ENCODE measurements at places on chromosomes 3 and 15. TPM values are rescaled to one million over a fixed set of nuclear protein-coding genes. Genes with fewer than 3 reads are reported as not detected.

- no peak for DNase-seq
Measured at GRCh38 chr3:187830181-187830580, 84.9 kb upstream of the BCL6 start.

DNA sequence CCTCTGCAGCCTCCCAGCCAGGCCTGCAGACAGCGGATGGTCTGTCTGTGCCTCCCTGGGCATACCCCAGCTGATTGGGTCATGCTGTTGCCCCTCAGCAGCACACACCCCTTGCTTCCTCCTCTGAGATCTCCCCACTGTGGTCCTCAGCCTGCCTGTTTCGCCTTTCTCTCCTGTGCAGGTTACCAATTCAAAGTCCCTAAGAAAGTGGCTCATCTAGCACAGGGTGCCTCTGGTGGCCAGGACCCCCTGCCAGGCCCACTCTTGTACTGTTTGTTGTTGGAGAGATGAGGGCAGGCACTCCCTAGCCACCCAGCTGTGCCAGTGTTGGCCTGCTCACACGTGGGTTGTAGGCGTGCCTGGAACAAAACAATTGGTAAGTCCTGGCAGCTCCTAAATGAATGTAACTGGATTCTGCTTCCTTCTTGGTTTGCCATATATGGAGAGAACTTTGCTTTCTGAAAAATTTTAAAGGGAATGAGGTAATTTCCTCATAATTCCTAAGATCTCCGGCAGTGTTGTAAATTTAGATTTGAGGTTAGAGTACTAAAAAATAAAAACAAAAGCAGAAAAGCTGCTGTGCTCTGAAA is 213.2 kb upstream of the IL12A start:
- DNase-seq, result no peak

GRCh38 chr15:32733281-32733680 is 15.5 kb downstream of the GREM1 start:
- DNase-seq, result no peak

DNA sequence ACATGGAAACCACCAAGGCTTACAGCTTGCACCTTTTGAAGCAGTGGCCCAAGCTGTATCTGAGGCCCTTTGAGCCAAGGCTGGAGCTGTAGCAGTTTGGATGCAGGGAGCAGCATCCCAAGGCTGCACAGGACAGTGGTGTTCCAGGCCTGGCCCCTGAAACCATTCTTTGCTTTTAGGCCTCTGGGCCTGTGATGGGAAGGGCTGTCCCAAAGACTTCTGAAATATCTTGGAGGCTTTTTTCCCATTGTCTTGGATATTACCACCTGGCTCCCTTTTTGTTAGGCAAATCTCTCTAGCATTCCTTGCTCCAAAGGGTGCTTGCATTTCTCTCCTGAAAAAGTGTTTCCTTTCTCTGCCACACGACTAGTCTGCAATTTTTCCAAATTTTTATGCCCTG is 302.8 kb upstream of the MDFIC2 start:
- DNase-seq, result no peak

Gene CD86
- total RNA-seq, result 0.83 TPM

GRCh38 chr15:74829486-74829885 is 3.1 kb downstream of the CPLX3 start:
- DNase-seq, result no peak

Gene PLSCR2
- total RNA-seq, result not detected

- no peak for DNase-seq
Measured at GRCh38 chr3:123444023-123444422, 4.9 kb downstream of the ADCY5 start.

- DNase-seq, result no peak
Measured at GRCh38 chr3:27392950-27393679, 23.9 kb upstream of the NEK10 start.

DNA sequence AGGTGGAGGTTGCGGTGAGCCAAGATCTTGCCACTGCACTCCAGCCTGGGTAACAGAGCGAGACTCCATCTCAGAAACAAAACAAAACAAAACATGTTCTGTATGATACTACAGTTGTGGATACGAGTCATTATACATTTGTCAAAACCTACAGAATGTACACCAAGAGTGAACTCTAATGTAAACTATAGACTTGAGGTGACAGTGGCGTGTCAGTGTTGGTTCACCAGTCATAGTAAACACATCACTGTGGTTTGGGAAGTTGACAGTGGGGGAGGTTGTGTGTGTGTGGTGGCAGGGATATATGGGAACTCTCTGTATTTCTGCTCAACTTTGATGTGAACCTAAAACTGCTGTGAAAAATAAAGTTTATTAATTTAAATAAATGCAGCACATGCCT is 33.0 kb upstream of the GNB5 start:
- DNase-seq, result no peak

Gene DNASE1L3
- total RNA-seq, result not detected

Gene MORC1
- not detected for total RNA-seq

- DNase-seq, result no peak
Measured at GRCh38 chr3:78606756-78607155, 1161.0 kb downstream of the ROBO1 start.

Gene CAMK1
- total RNA-seq, result 0.31 TPM

Gene BFSP2
- not detected for total RNA-seq

GRCh38 chr15:31732726-31733125 is 297.6 kb upstream of the CHRNA7 start:
- DNase-seq, result no peak

Gene CACNA1D
- not detected for total RNA-seq

DNA sequence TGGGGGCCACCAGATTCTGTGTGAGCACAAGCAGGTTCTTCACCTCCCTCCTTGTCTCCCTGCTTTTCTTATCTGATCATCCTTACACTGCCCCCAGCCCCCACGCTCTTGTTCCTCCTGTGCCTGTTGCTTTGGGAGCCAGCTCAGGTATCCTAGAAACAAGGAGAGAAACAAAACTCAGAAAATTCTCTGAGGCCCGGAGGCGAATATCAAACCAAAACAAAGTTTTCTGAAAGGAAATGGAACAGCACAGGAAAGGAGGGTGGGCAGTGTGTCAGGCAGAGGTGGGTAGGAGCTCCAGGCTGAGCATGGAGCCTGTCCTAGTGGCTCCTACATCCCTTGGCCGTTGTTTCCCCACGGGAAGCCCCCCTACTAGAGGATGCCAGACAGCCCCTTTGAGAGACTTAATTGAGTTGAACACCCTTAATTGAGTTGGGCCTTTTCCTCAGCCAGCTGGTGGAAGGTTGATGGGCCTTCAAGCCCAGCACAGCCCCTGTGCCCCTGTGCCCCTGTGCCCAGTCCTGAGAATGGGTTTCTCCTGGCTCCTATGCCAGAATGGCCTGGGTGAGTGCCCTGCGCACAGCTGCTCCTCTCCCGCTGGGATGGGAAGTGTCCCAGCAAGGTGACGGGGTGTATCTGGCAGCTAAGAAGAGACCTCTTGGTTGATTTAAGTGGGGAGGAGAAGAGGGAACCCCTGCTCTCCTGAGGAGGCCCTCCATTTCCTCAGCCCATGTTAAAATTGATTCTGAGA is 22.8 kb upstream of the JMJD7 start:
- DNase-seq, result no peak

- no peak for DNase-seq
Measured at GRCh38 chr3:10389995-10390394, 69.1 kb upstream of the SEC13 start.

Gene RYK
- 57.2 TPM for total RNA-seq

Gene COL7A1
- 1.8 TPM for total RNA-seq

- no peak for DNase-seq
Measured at GRCh38 chr3:171680726-171681411, 129.4 kb downstream of the PLD1 start.

- DNase-seq, result no peak
Measured at GRCh38 chr15:60396560-60396957, 1.2 kb downstream of the ANXA2 start.

Measured in naive thymus-derived CD8-positive, alpha-beta T cell (primary cell).